ENCODE measurements at places on chromosomes 1 and 21.

DNA sequence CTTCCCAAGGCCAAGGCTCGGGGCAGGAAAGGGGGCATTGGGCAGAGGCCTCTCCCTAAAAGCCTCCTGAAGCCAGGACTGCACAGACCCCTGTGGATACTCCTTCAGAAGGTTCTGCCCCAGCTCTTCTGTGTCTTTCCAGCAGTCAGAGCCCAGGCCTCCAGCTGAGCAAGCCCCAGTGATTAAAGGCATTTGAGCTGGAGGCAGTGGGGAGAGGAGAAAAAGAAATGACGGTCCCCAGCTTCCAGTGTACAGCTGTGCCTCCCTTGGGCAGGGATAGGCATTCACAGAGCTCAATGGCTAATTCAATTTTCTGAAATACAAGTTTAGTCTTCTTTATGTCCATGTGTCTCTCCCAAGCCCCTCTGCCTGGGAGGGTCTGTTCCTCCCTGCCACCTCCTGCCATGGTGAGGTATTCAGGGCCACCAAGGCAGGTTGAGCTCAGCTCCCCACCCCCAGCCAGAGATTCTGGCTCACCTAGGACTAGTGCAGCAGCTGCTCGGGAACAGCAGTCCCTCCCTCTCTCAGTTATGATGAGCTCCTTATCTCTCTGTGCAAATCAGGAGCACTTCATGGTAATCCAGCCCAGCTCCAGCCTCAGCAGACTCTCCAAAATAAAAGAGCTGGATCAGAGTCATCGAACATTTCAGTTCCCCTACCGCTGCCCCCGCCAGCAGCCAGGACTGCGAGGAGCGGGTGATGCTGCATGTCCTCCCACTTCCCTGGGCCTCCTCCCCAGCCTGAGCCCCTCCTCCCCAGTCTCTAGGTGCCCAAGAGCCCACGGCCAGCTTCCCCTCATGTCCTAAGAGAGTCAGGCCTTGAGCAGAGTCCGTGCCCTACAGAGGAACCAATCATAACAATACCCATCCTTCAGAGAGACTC lies 208.4 kb upstream of the ZC3H12A start:
- no peak overlapping the region for H3K4me3 ChIP-seq
- H3K27ac ChIP-seq: no peak overlapping the region
- H3K27me3 ChIP-seq: no peaks in the 10 kb centered on the region
- H3K4me1 ChIP-seq: peaks cover 28% of the 10 kb centered on the region
- no peaks in the 10 kb centered on the region for H3K36me3 ChIP-seq
- DNase-seq: no peak

- no peak for DNase-seq
- no peaks in the 10 kb centered on the region for H3K27me3 ChIP-seq
- peaks cover 46% of the 10 kb centered on the region for H3K4me1 ChIP-seq
- H3K36me3 ChIP-seq: peaks cover 9% of the 10 kb centered on the region
- H3K27ac ChIP-seq: no peak overlapping the region
These were observed 1.9 kb upstream of the IPO13 start for GRCh38 chr1:43944860-43945259.

DNA sequence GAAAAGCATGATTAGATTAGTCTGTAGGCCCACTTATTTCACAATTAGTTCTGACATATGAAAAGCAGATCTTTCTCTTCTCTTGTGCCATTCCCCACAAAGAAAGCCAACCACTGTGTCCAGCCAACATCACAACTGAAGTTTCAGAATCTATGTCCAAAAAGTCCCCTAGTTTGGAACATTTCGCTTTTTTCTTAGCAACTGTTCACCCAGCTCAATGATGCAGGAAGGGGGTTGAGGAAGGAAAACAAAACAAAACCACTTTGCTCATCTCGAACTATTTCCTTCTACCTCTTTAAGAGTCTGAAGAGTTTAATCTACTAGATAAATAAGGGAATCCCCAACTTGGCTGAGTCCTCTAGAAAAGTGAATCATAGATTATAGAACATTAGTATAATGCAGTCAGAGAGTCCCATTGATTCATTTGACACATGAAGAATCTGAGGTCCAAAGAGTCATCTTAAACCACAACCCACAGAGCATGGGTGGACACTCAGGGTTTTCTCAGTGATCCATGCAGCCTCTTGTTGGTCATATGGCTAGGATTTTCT lies 159.3 kb upstream of the SGIP1 start:
- DNase-seq: no peak
- no peaks in the 10 kb centered on the region for H3K4me1 ChIP-seq
- no peak overlapping the region for H3K4me3 ChIP-seq
- H3K27me3 ChIP-seq: no peaks in the 10 kb centered on the region

DNA sequence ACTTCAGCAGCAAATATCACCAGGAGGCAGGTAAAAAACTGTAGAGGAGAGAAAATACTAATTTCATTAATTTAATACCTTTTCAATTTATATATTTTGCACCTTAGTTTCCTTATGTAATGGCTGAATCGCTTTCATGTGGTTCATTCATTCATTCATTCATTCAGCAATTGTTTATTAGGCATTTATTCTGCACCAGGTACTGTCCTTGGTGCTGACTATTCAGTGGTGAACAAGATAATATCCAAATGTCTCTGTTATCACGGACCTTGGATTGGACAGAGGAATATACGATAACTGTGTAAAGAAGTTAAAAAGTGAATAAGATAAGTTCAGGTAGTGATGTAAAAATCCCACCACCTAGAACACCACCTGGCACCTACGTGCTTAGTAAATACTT lies 28.8 kb downstream of the TSPAN2 start:
- peaks cover 6% of the 10 kb centered on the region for H3K4me1 ChIP-seq
- no peak overlapping the region for H3K27ac ChIP-seq
- no peak overlapping the region for H3K4me3 ChIP-seq
- peaks cover 5% of the 10 kb centered on the region for H3K36me3 ChIP-seq
- no peak for DNase-seq

DNA sequence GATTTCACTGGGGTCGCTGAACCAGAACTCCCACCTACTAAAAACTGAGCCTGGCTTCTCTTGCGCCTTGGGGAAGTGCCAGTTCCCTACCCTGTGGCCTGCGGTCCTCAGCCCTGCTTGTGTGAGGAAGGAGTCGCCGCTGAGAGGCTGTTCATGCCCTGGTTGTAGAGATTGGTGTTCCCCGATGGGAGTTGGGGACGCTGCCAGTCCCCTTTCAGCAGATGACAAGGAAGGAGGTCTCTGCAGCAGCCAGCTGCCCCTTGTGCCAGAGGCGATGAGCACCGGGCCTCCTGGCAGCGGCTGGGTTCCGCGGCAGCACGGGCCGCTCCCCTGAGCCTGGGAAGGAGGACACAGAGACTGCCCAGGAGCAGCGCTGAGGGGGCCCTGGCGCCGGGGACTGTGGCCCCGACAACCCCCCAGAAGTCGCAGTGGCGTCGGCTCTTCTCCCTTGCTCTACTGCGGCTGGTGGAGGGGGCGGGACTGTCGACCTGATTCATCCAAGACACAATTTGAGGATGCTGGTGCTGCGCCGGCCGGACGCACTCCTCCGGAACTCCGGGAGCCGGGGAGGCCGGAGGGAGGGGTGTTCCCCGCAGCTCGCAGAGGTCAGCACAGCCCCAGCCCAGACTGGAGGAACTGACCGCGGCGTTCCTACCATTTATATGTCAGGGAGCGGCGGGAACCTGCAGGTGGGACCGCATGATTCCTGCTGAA lies 12.0 kb upstream of the ADORA3 start:
- H3K27ac ChIP-seq: peak overlapping the region; percentile 87
- peaks cover 45% of the 10 kb centered on the region for H3K4me1 ChIP-seq
- H3K4me3 ChIP-seq: peak overlapping the region; percentile 37
- no peaks in the 10 kb centered on the region for H3K36me3 ChIP-seq
- peak; percentile 76 for DNase-seq

GRCh38 chr1:5526822-5527551 lies 465.2 kb downstream of the NPHP4 start:
- peaks cover 17% of the 10 kb centered on the region for H3K4me1 ChIP-seq
- no peaks in the 10 kb centered on the region for H3K27me3 ChIP-seq
- no peak overlapping the region for H3K27ac ChIP-seq
- H3K36me3 ChIP-seq: no peaks in the 10 kb centered on the region

DNA sequence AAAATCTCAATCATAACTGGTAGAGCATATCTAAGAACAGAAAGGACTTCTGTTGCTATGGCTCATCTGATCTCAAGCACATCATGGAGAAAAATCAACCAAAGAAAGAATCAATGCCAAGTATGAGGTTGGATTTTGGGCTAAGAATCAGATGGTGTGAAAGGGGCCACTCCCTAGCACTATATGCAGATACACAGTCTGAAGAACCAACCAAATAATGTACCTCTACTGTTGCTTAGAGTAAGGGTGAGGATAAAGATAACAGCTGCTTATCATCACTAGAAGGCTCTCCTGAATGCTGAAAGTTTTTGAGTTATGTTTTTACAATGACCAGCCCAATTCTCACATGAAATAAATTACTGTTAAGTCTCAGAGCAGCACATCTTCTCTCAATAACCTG lies 35.6 kb downstream of the ST7L start:
- no peak for DNase-seq
- H3K27ac ChIP-seq: no peak overlapping the region
- no peaks in the 10 kb centered on the region for H3K4me1 ChIP-seq
- H3K36me3 ChIP-seq: peaks cover 5% of the 10 kb centered on the region
- H3K4me3 ChIP-seq: no peak overlapping the region

DNA sequence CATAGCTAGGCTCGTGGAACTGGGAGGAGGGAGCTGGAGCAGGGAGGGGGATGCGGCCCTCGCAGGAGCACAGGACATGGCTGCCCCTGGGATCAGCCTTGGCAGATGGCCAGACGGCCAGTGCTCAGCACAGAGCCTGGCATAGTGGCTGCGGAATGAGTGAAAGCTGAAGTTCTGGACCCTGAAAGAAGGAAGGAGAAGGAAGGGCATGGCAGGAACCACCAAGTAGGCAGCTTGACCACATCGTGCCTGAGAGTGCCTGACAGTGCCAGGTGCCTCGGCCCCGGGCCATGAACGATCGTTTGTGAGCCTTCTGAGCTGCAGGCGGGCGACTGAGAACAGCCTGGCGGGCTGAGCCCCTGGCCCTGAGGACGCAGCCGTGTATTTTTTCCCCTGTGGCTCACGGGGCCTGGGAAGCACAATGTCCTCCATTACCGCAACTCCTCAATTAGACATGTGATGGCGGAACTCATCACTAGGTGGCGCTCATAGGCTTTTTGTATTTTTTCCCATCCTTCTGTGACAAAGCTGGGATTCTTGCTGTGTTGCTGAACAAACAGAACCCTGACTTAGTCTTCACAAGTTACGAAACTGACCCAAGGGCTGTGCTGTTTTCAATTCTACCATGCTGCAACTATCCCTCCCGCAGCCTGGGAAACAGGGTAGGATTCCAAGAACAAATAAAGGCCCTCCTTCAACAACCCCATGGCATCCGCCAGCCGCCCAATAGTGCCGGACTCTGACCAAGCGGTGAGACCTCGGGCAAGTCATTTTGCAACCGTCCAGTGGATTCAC lies 29.9 kb upstream of the TMEM61 start:
- no peaks in the 10 kb centered on the region for H3K27me3 ChIP-seq
- no peak overlapping the region for H3K4me3 ChIP-seq
- DNase-seq: peak; percentile 96
- H3K27ac ChIP-seq: peak overlapping the region; percentile 82
- peaks cover 14% of the 10 kb centered on the region for H3K4me1 ChIP-seq

GRCh38 chr1:3471356-3472087 lies 17.1 kb downstream of the ARHGEF16 start:
- no peak for DNase-seq
- no peaks in the 10 kb centered on the region for H3K36me3 ChIP-seq
- H3K27ac ChIP-seq: peak overlapping the region; percentile 57

DNA sequence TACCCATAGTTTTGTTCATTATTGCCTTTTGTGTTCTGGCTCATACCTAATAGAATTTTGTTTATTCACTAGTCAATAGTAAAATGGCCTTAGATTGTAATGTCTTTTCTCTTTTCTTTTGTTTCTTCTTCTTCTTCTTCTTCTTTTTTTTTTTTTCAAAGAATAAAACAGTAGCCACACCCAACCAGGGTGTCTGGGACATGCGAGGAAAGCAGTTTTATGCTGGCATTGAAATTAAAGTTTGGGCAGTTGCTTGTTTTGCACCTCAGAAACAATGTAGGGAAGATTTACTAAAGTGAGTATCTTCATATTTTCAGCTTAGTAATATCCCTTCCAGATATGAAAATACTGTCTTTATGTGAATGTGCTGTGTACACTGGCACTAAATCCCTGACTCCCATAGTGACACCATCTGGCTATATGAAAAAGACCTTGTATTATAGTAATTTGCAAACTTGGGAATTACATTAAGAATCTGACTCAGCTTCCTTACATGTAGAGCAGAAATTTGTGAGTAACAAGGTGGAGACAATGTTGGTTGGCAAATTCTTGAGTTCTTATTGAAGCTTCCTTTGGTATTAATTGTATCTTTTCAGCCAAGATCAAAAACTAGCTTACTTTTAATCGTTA lies 24.6 kb downstream of the AGO4 start:
- no peaks in the 10 kb centered on the region for H3K27me3 ChIP-seq
- DNase-seq: no peak
- H3K4me3 ChIP-seq: no peak overlapping the region
- no peak overlapping the region for H3K27ac ChIP-seq
- peaks cover 55% of the 10 kb centered on the region for H3K36me3 ChIP-seq

DNA sequence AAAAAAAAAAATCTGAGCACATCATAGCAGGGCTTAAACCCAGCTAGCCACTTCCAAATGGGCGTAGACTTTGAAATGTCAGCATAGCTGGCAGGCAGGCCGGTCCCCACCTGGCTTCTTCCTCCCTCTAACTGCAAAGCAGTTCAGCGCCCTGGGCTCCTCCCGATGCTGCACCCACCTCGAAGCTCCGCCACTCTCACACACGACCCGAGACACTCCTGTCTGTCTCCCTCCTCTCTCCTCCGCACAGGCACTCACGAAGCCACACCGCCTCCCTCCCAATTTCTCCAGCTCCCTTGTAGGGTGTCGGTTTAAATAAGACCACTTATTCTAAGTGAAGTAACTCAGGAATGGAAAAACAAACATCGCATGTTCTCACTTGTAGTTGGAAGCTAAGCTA lies 301.3 kb downstream of the NPHP4 start:
- peaks cover 24% of the 10 kb centered on the region for H3K4me1 ChIP-seq
- H3K4me3 ChIP-seq: no peak overlapping the region
- no peak overlapping the region for H3K27ac ChIP-seq
- H3K36me3 ChIP-seq: no peaks in the 10 kb centered on the region

GRCh38 chr1:41681331-41682098 lies 197.0 kb upstream of the EDN2 start:
- DNase-seq: no peak
- H3K36me3 ChIP-seq: no peaks in the 10 kb centered on the region
- peaks cover 18% of the 10 kb centered on the region for H3K4me1 ChIP-seq
- no peaks in the 10 kb centered on the region for H3K27me3 ChIP-seq
- no peak overlapping the region for H3K27ac ChIP-seq
